Renal cortical epithelial cell (primary cell): ENCODE measurements at places on chromosomes 2 and 18. TPM values are rescaled to one million over a fixed set of nuclear protein-coding genes. Genes with fewer than 3 reads are reported as not detected.

DSEL gene
- total RNA-seq: 8.7 and 10.7 TPM in 2 replicates

ACKR3 gene
- total RNA-seq: 0.05 and 0.35 TPM in 2 replicates

CXCR1 gene
- not detected in 2 replicates for total RNA-seq

TM4SF20 gene
- total RNA-seq: not detected in 2 replicates

CDH2 gene
- 106 and 137 TPM in 2 replicates for total RNA-seq

DNA sequence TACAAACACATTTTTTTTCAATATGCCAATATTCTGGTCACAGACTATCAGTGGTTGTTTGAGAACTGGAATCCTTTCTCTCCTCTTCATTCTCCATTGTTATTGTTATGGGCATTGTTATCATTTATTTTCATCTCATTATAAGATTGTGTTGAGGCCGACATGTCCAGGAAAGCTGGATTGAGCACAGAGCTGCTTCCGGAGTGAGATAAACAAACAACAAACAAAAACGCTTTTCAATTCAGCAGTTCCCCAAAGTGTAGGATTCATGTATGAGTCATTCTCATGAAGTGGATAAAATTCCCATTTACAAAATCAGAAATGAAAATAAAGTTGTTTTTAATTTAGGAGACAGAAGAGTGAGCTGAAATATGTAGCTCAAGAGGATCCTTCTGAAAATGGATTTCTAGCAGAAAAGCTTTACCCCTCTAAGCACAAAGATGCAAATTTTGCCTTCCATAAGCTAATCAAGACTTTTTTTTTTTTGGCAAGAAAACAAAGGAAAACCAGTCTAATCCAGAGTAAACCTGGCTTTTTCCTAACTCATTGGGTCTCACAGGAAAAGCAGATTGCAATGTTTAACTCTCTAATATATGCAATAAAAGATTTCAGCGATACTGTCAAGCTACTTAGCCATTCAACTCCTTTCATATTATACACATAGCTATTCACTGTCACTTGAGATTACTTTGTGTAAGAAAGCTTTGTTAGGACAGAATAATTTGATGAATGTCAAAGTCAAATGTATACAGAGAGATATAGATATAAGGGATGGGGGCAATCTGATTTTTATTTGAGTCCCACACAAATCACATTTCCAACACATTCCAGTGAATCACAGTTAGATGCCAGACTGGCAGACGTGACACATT lies 1441.7 kb upstream of the CELF4 start:
- DNase-seq: no peak

DNA sequence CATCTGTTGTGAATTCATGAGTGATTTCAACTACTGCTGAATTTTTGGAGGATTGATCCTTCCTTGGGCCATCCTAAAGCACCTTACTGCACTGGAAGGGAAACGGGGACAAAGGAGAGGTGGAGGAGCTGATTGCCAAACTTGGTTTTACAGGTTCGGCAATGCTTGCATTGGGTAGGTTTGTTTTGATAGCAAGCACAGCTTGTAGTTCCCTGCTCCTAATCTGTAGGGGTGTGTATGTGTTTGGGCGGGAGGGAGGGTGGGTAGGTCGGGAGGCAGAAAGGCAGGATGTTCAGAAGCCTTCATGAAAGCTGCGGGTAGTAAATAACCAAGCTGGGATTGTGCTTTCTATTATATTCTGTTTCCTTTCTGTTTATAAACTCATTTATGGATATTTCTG lies 24.6 kb downstream of the PHLPP1 start:
- DNase-seq: no peak

GRCh38 chr2:38600921-38601455 lies 1.7 kb downstream of the HNRNPLL start:
- DNase-seq: no peak

- no peak for DNase-seq
These were observed 32.1 kb downstream of the ADRA2B start for GRCh38 chr2:96083989-96084857.

- no peak for DNase-seq
These were observed 19.5 kb downstream of the MARCHF4 start for GRCh38 chr2:216352653-216353270.

DNA sequence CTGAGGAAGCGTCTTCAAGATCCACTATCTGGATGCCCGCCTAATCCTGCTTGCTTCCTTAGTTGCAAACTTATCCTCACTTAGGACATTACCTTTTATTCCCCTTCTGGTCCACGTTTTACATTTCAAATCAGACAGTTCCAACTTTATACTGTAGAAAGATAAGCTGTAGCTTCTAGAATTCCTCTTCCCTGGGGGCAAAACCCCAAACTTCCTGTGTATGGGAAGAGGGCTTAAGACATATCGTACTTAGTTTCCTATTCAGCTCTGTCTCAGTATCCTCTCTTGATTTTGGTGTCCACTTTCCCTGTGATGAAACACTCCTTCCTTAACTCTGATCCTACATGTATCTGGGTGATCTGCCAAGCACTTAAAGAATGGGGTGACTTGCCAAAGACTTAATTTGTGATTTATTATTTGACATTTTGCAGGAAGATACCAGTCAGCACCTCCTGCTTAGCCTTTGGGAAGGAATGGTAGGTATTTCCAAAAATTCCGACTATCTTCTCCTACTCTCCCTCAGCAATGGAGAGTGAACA lies 245.2 kb downstream of the CDCA7 start:
- DNase-seq: no peak

GRCh38 chr2:234490271-234491091 lies 6.4 kb downstream of the ARL4C start:
- no peak for DNase-seq

DNA sequence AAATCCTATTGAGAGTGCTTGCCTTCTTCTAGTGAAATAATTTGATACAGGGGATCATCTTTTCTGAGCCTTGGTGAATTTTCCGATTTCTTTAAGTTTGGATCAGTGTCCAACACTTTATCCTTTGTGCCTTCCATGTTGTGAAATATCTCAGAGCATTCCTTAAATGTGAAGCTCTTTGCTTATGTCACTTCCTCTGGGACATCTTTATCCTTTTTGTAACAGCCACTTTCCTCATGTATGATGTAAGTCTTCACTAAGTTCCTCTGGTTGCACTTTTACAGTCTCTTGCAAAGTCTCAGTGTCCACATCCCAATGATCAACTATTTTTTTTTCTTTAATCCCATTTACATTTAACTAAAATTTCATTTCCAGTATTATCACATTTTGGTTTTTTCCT lies 254.2 kb downstream of the EN1 start:
- DNase-seq: no peak

DNA sequence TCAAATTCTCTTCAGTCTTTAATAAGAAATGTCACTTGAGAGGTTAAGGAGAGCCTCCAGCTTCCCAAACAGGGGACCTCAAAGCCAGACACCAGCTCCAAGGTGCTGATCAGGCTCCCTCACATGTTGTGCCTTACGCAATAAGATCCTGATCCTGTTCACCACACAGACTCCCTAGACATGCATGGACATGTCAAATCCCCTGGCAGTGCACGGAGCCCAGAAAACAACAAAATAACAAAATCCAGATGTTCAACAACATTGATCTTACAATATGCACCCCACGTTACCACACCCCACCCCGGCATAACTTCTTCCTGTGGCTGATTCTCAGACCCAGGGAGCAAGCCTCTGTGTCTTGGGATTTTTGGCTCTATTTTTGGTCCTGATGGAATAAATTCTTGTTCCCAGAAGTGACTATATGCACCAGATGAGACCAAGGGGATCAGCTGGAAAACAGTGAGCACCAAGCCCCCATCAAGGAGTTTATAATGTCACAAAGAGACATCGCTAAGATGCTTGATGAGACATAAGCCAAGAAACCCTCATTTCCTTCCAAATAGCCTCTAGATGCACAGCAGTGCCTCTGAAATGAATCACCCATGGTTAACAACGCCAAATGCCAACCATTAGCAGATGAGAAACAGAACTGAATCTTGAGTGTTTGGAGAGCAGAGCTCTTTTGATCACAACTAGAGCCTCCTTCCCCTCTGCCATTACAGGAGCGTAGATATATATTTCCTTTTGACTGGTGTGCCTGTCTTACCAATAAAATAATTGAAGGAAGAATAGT lies 198.2 kb downstream of the PRKCE start:
- peak; percentile 34 for DNase-seq

DNA sequence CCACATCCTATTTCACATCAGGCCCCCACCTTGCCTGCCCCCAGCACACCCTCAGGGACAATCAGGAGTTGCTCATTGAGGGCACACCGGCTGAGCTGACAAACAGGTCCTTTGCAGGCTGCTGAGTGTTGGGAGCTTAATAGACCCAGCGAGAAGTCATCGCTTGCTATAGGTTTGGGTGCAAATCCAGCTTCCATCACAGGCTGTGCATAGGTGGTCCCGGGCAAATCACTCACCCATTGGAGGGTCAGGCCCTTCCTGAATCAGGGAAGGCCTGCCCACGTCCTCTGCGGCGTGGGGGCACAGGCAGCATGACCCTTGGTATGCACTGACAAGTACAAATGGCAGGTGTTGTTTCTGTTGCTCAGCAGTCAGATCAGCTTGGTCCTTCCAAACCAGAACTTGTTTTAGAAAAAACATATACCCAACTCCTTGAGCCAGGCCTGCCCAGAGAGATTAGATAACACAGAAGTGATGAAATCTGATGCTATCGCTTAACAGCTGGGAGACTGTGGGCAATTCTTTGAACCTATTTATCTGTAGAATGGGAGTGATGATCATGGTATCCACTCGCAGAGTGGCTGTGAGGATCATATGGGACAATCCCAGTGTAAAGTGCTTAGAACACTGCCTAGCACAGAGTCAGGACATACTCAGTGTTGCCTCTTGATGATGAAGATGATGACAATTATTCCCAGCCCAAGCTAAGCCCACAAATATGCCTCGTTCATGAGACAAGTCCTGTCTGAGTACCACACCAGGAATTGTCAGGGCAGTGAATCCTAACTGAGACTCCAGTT lies 34.9 kb downstream of the SMAD7 start:
- no peak for DNase-seq

- DNase-seq: no peak
These were observed 20.3 kb downstream of the STRADB start for GRCh38 chr2:201471732-201472393.

DNA sequence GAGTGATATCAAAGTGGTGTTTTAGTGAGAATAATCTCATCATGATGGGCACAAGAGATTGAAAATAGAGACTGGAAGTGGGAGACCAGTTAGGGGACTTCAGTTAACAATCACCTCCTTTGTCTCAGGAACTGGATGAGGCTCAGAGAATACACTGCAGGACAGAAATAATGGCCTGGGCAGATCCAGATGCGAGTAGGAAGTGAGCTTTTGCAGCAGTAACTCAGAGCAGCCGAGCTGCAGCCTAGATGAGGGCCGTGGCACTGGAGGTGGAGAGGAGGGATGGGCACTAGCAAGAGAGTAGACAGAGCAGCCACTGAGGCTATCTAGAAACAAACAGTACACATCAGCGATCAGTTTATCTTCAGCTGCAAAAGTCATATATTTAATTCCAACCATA lies 48.6 kb downstream of the CYB5A start:
- DNase-seq: no peak

- peak; percentile 75 for DNase-seq
These were observed 170.0 kb downstream of the DNAH7 start for GRCh38 chr2:195898505-195899191.

- peak; percentile 44 for DNase-seq
These were observed 22.4 kb downstream of the ZNF532 start for GRCh38 chr18:58886864-58887612.

- DNase-seq: no peak
These were observed 92.6 kb downstream of the ITGB1BP1 start for GRCh38 chr2:9330612-9331270.

DNA sequence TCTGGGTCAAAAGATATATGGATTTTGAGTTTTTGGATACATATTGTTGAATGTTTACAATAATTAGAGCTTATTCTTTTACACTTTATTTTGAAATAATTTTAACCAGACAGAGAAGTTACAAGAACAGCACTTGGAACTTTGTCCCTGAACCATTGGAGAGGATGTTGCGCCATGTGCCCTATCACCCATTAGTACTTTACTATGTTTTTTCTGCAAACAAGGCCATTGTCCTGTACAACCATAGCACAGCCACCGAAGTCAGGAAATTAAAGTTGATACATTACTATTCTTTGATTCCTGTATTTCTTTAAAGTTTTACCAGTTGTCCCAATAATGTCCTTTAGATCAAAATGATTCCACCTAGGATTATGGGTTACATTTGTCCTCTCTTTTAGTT lies 188.8 kb downstream of the ACKR3 start:
- no peak for DNase-seq

- no peak for DNase-seq
These were observed 425.2 kb downstream of the METTL4 start for GRCh38 chr18:2146092-2146491.

- no peak for DNase-seq
These were observed 196.0 kb downstream of the KCNS3 start for GRCh38 chr2:18074476-18074875.

GRCh38 chr2:104872866-104873688 lies 19.2 kb downstream of the POU3F3 start:
- DNase-seq: peak; percentile 81

DNA sequence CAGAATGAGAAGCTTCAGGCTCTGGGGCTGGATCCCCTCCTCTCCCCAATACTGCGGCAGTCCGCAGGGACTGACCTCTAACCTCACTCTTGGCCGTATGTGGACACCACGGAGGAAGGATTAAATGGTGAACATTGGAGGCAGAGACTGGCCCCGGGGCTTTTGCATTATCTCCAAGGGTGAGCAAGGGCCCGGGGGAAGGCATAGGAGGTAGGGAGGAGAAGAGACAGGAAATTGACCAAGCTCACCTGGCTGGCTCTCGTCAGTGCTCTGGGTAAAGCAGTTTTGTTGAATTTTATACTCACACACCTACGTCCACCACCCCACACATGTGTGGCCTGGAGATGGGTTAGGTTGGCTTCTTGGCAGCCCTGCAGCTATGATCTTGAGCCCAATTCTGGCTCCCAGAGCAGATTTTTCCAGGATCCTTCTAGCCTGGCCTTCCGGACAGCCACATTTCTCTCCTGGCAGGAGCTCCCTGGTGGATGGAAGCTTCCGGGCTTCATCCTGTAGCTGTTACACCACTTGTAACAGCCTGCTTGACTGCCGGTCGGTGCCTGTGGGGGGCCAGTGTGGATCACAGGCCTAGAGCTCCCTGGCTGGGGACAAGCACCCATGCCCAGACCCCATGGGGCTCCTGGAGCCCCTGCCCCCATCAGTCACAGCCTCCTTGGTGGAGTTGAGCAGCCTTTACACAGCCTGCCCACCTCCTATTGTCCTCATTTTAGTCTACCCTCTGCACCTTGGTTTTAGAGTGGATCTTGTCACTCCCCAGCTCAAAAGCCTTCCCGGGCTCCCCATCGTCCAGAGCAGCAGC lies 7.6 kb downstream of the ITM2C start:
- DNase-seq: no peak

DNA sequence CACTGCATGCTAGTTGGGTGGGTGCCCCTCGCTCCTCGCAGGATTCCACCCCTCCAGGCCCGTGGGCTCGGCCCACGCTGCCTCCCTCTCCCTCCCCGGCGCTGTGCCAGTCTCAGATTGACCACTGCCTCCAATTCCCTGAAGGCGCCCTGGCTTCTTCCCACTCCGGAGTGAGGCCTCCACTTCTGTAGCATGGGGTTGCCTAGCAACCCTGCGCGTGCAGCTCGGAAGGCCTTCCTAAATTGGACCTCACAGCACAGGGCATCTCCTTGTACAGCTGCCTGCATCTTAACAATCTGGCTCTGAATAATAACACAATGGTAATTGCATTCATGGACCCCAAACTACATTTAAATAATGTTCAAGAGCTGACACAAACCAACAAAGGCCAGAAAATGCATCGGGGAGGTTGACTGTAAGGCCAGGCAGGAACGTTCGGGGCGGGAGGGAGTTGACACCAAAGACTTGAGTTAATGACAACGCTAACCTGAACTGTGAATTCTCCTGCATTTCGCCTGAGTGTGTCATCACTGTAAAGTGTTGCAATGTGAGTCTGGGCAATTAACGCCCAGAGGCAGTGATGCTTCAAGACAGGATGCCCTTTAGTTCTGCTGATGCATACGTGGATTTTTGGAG lies 222.9 kb downstream of the ZBTB7C start:
- DNase-seq: peak; percentile 86
